A549 treated with RU486 at 1 μM for 4 hours (cell line): ENCODE measurements at places on chromosomes 1 and 21. TPM values are rescaled to one million over a fixed set of nuclear protein-coding genes. Genes with fewer than 3 reads are reported as not detected.

The CELSR2 gene
- total RNA-seq = 3.6 to 5.9 TPM (median 5.2 TPM) in 5 replicates

The SPATA1 gene
- total RNA-seq = 0.43 to 1.7 TPM (median 0.95 TPM) in 3 of 5 replicates, not detected in the others

The SLC39A1 gene
- 141 to 162 TPM (median 149 TPM) in 5 replicates for total RNA-seq

The REN gene
- not detected in 5 replicates for total RNA-seq

The APOBEC4 gene
- total RNA-seq = not detected in 5 replicates

The PTPRF gene
- total RNA-seq = 84.6 to 111 TPM (median 96.8 TPM) in 5 replicates

The CFHR4 gene
- not detected in 5 replicates for total RNA-seq

The FMO5 gene
- total RNA-seq = 0.17 to 0.35 TPM (median 0.18 TPM) in 4 of 5 replicates, not detected in the other

The SETD4 gene
- total RNA-seq = 9.1 to 12.5 TPM (median 10.5 TPM) in 5 replicates

The GJA5 gene
- not detected in 5 replicates for total RNA-seq

The CD5L gene
- total RNA-seq = not detected in 5 replicates

The S100A10 gene
- 1,857 to 2,427 TPM (median 2,095 TPM) in 5 replicates for total RNA-seq

The TIE1 gene
- total RNA-seq = 0.03 TPM in 1 of 5 replicates, not detected in the others

The FAM110D gene
- total RNA-seq = 0.06 TPM in 1 of 5 replicates, not detected in the others

The ZBTB48 gene
- total RNA-seq = 9.4 to 14.3 TPM (median 11.2 TPM) in 5 replicates

The ASPM gene
- 6.7 to 26.1 TPM (median 22.7 TPM) in 5 replicates for total RNA-seq
